Endothelial cell (in vitro differentiated cells): ENCODE measurements at places on chromosomes 6 and 20. TPM values are rescaled to one million over a fixed set of nuclear protein-coding genes. Genes with fewer than 3 reads are reported as not detected.

Gene TTK
- total RNA-seq: 6.6 TPM

DNA sequence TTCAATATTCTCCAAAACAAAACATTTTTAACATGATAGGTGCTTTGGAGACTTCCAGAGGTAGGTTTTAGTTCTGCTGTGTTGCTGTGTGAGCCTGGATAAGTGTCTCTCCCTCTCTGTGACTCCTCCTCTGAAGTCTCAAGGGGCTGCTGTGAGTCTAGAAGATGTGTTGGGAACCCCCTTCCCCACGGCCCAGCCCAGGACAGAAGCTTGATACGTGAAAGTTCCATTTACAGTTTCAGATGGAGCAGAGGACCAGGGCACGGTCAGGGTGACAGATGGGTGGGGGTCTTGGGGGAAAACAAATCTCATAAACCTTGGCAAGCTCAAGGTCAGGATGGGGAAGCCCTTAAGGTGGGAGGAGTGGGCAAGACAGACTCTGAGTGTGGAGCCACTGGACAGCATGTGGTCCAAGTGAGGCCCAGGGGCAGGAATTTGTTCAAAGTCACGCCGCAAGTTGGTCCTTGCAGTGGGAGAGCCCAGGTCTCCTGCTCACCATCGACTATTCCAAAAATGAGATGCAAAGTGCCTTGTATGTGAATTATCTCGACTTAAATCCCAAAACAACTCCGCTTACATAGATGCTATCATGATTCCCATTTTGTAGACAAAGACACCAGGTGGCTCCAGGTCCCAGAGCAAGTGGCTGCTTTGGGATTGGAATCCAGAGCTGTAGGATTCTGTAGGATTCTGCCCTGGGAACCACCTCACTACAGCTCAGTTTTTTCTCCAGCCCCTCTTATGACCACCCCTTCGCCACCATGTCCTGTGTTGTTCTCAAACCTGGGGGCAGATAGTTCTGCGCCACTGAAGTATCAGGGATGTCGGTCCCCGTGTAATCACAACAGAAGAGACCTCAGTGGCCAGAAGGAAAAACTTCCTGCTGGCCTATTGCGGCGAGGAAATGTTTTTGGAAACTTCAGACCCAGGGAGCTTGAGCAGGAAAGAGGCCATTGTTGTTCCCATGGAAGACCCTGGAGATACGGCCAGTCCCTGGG lies 1.9 kb downstream of the TGM2 start:
- H3K4me3 ChIP-seq: peak overlapping the region; percentile 75
- H3K4me1 ChIP-seq: peaks cover 69% of the 10 kb centered on the region
- H3K36me3 ChIP-seq: peaks cover 25% of the 10 kb centered on the region

DNA sequence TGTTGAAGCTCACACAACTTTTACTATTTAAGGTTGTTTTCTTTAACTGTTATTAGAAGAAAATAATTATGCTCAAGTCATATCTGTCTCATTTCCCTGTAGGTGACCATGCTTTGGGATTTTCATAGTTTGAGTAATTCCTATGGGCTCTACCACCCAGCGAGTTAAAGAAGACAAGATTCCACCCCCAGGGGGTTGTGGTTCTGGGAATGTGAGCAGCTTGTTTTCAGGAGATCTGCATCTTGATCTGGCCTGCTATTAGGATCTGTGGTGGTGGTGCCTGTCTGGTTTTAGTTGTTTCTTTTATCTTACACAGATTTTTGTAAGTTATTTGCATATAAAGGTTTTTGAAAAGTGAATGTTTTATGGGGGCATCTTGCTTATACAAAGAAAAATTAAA lies 20.2 kb upstream of the REV3L start:
- DNase-seq: no peak
- H3K36me3 ChIP-seq: no peaks in the 10 kb centered on the region
- no peak overlapping the region for H3K4me3 ChIP-seq
- no peak overlapping the region for H3K27ac ChIP-seq

GRCh38 chr6:32558426-32559057 lies 28.5 kb upstream of the HLA-DRB5 start:
- peak overlapping the region; percentile 89 for H3K4me3 ChIP-seq
- DNase-seq: no peak
- H3K36me3 ChIP-seq: no peaks in the 10 kb centered on the region
- H3K4me1 ChIP-seq: peaks cover 5% of the 10 kb centered on the region
- H3K27ac ChIP-seq: no peak overlapping the region
